Sigmoid colon (tissue), 7 donors: ENCODE measurements at places on chromosomes 5 and 9. TPM values are rescaled to one million over a fixed set of nuclear protein-coding genes. Genes with fewer than 3 reads are reported as not detected.

GRCh38 chr5:68653471-68653870 is 437.9 kb downstream of the PIK3R1 start:
- no peaks in the 10 kb centered on the region for H3K4me1 ChIP-seq
- no peaks in the 10 kb centered on the region for H3K27me3 ChIP-seq
- no peak for DNase-seq
- no peaks in the 10 kb centered on the region for H3K36me3 ChIP-seq
- no peak overlapping the region for H3K4me3 ChIP-seq
- H3K27ac ChIP-seq, result no peak overlapping the region

GRCh38 chr5:88669371-88670050 is 213.5 kb downstream of the MEF2C start:
- no peak for DNase-seq
- peaks cover 17% of the 10 kb centered on the region for H3K4me1 ChIP-seq
- H3K36me3 ChIP-seq, result no peaks in the 10 kb centered on the region
- peaks cover 47% of the 10 kb centered on the region for H3K27me3 ChIP-seq

DNA sequence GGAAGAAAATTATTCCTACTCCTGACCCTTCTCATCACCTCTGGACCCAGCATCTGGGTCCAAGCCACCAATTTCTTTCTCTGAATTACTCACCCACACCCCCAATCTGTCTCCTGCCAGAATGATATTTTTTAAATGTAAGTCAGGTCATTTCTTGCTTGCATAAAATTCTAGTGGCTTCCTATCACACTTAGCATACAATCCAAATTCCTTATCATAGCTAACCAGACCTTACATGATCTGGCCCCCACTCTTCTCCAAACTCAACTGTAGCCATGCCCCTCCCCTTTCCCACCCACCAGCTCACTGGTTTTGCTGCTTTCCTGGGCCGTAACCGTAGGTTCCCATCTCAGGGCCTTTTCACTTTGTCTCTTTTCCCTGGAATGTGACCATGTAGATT is 15.2 kb downstream of the HTR4 start:
- no peaks in the 10 kb centered on the region for H3K36me3 ChIP-seq
- H3K27me3 ChIP-seq, result no peaks in the 10 kb centered on the region
- H3K27ac ChIP-seq, result no peak overlapping the region
- no peak overlapping the region for H3K4me3 ChIP-seq
- no peak for DNase-seq
- H3K4me1 ChIP-seq, result no peaks in the 10 kb centered on the region

DNA sequence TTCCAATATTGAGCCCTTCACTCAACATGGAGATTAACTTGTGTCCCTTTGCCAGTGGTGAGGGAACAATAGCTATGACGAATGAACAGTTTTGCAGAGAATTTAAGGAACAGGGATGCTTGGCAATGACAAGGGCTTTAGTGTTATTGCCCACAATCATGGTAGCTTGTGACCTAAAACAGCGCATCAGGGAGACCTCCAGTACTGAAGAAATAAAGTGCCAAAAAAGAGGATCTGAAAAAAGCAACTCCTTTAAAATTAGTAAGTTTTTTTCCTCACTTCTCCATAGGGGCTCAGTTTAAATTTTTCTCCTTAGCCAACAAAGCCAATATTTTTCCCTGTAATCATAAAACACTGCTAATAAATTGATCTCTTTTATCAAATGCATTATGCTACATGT is 41.8 kb upstream of the PAM start:
- no peak overlapping the region for H3K27ac ChIP-seq
- no peaks in the 10 kb centered on the region for H3K4me1 ChIP-seq
- no peak overlapping the region for H3K4me3 ChIP-seq
- no peaks in the 10 kb centered on the region for H3K36me3 ChIP-seq
- H3K27me3 ChIP-seq, result no peaks in the 10 kb centered on the region
- no peak for DNase-seq

GRCh38 chr9:134971196-134971595 is 53.5 kb upstream of the FCN1 start:
- H3K4me3 ChIP-seq, result no peak overlapping the region
- peak; percentile 26 for DNase-seq
- H3K27me3 ChIP-seq, result peaks cover 17% of the 10 kb centered on the region
- H3K36me3 ChIP-seq, result no peaks in the 10 kb centered on the region
- H3K4me1 ChIP-seq, result no peaks in the 10 kb centered on the region

- H3K4me3 ChIP-seq, result no peak overlapping the region
- no peaks in the 10 kb centered on the region for H3K36me3 ChIP-seq
- H3K4me1 ChIP-seq, result no peaks in the 10 kb centered on the region
- no peaks in the 10 kb centered on the region for H3K27me3 ChIP-seq
Observed at GRCh38 chr5:169753795-169754194, 116.7 kb downstream of the DOCK2 start.

- H3K27ac ChIP-seq, result no peak overlapping the region
- H3K36me3 ChIP-seq, result no peaks in the 10 kb centered on the region
- H3K27me3 ChIP-seq, result no peaks in the 10 kb centered on the region
- no peaks in the 10 kb centered on the region for H3K4me1 ChIP-seq
- no peak for DNase-seq
Observed at GRCh38 chr5:120155873-120156272, 308.2 kb upstream of the PRR16 start.

DNA sequence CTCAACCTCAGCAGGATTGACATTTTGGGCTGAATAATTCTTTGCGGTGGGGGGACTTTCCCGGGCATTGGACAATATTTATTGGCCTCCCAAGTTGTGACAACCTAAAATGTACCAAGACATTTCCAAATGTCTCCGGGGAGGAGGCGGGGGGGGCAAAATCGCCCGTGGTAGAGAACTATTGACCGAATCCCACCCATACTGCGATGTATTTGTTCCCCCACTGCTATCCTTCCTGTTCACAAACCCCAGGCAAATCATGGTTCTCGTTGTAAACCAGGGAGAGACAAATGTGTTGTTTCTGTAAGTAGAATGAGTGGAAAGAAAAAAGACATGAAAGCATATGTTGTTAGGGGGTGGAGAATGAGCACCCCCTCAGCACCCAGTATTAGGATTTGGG is 141.9 kb downstream of the PSAT1 start:
- no peak overlapping the region for H3K4me3 ChIP-seq
- no peak overlapping the region for H3K27ac ChIP-seq
- no peaks in the 10 kb centered on the region for H3K4me1 ChIP-seq
- H3K27me3 ChIP-seq, result no peaks in the 10 kb centered on the region

GRCh38 chr5:2029206-2029605 is 146.5 kb upstream of the IRX4 start:
- no peak overlapping the region for H3K4me3 ChIP-seq
- no peaks in the 10 kb centered on the region for H3K36me3 ChIP-seq
- no peak for DNase-seq
- H3K4me1 ChIP-seq, result no peaks in the 10 kb centered on the region
- no peaks in the 10 kb centered on the region for H3K27me3 ChIP-seq
- no peak overlapping the region for H3K27ac ChIP-seq

GRCh38 chr9:21931428-21931827 is 62.8 kb downstream of the CDKN2A start:
- no peak overlapping the region for H3K4me3 ChIP-seq
- H3K27me3 ChIP-seq, result no peaks in the 10 kb centered on the region
- no peaks in the 10 kb centered on the region for H3K36me3 ChIP-seq
- no peak for DNase-seq

DNA sequence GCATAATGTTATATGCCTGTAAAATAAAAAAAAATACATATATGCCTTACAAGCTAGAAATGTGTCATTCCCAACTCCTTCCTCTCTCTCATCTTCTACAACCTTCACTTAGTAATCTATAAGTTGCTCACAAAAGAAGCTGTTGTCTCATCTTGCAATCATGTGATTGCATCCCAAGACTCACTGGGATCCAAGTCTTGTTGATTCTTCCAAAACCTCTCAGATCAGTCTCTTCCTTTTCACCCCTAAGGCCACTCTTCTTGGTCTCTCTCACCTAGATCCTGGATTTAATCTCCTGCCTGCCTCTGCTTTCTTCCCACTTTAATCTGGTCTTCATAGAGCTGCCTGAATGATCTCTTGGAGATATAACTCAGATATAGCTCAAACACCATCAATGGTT is 261.1 kb upstream of the NR4A3 start:
- no peaks in the 10 kb centered on the region for H3K27me3 ChIP-seq
- H3K27ac ChIP-seq, result no peak overlapping the region
- peaks cover 8% of the 10 kb centered on the region for H3K4me1 ChIP-seq
- DNase-seq, result no peak
- H3K36me3 ChIP-seq, result no peaks in the 10 kb centered on the region
- no peak overlapping the region for H3K4me3 ChIP-seq

DNA sequence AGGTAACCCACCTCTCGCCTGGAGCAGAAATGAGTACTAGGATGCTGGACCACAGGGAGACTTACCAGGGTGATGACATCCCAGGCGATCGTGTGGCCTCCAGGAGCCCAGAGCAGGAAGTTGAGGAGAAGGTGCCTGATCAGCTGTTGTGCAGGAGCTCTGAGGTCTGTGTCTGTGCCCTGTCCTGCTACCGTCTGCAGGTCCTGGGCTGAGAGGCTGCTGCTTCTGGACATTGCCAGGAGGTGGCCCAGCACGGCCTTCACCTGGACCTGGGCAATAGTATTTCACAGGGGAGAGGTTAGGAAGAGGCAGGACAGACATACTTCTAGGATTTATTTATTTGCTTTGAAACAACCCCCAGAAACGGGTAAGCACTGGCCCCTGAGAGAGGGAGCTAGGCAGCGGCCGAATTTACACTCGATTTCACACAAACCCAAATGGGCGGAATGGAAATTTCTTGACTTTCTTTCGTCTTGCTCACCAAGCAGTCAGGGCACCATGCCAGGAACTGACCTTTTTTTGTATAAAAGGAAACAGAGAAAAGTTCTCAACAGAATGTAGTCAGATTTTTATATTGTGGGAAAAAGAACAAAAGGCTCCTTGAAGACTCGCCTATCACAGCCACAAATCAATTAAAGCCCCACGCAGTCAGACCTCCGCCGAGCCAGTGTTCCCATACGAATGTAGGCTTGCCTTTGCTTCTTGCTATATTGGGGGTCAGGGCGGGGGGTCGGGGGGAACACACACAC is 210.3 kb downstream of the FANCC start:
- peak overlapping the region; percentile 72 for H3K27ac ChIP-seq
- no peak overlapping the region for H3K4me3 ChIP-seq
- peaks cover 47% of the 10 kb centered on the region for H3K4me1 ChIP-seq
- H3K27me3 ChIP-seq, result no peaks in the 10 kb centered on the region
- peak; percentile 72 for DNase-seq
- H3K36me3 ChIP-seq, result no peaks in the 10 kb centered on the region

GRCh38 chr5:141849415-141850243 is 28.6 kb downstream of the PCDH1 start:
- no peaks in the 10 kb centered on the region for H3K36me3 ChIP-seq
- H3K4me1 ChIP-seq, result no peaks in the 10 kb centered on the region
- peak overlapping the region; percentile 85 for H3K27ac ChIP-seq

- H3K36me3 ChIP-seq, result no peaks in the 10 kb centered on the region
- H3K4me3 ChIP-seq, result no peak overlapping the region
- no peak overlapping the region for H3K27ac ChIP-seq
- no peak for DNase-seq
Observed at GRCh38 chr5:176620333-176620981, 9.9 kb downstream of the SNCB start.

- no peak for DNase-seq
- H3K27me3 ChIP-seq, result no peaks in the 10 kb centered on the region
- H3K4me1 ChIP-seq, result peaks cover 14% of the 10 kb centered on the region
- peaks cover 24% of the 10 kb centered on the region for H3K36me3 ChIP-seq
- H3K27ac ChIP-seq, result no peak overlapping the region
- H3K4me3 ChIP-seq, result no peak overlapping the region
Observed at GRCh38 chr5:67160985-67161384, 35.6 kb downstream of the CD180 start.

DNA sequence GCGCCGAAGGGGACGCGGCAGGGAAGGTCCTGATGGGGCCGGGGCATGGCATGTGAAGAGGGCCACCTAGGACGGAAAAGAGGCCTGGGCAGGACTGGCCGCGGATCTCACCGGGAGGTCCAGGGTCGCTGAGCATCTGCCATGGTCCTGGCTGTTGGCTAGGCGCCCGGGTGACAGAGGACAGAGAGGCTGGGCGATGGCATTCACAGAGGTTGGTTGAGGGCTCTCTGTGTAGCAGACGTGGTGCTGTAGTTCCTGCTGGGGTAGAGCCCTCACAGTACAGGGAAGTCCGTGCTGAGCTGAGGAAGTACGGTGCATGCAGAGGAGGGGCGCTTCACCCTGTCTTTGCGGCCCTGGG is 427 bp downstream of the PCYOX1L start:
- peak; percentile 86 for DNase-seq
- H3K36me3 ChIP-seq, result peaks cover 14% of the 10 kb centered on the region
- H3K4me3 ChIP-seq, result peak overlapping the region; percentile 75

DNA sequence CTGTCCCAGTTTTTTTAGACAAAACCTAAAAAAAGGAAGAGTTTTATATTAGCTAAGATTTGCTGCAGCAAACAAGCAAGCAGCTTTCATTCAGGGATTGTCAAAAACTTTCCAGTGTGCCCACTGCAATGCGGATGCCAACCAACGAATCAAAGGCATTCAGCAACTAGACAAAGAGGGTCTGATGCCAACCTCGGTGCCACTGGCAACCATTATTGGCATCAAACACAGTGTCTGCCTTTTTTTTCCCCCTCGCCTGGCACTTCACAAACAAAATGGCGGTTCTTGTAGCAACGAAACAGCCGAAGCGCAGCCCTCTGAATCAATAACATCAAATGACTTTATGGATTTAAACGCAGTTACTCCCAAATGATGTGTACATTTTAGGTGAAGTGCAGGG is 10.4 kb downstream of the NFIB start:
- no peak overlapping the region for H3K4me3 ChIP-seq
- no peaks in the 10 kb centered on the region for H3K36me3 ChIP-seq
- peak; percentile 67 for DNase-seq
- H3K4me1 ChIP-seq, result peaks cover 91% of the 10 kb centered on the region

GRCh38 chr9:14480526-14480925 is 166.6 kb upstream of the NFIB start:
- H3K4me3 ChIP-seq, result no peak overlapping the region
- H3K4me1 ChIP-seq, result no peaks in the 10 kb centered on the region
- no peak for DNase-seq
- H3K27me3 ChIP-seq, result no peaks in the 10 kb centered on the region

DNA sequence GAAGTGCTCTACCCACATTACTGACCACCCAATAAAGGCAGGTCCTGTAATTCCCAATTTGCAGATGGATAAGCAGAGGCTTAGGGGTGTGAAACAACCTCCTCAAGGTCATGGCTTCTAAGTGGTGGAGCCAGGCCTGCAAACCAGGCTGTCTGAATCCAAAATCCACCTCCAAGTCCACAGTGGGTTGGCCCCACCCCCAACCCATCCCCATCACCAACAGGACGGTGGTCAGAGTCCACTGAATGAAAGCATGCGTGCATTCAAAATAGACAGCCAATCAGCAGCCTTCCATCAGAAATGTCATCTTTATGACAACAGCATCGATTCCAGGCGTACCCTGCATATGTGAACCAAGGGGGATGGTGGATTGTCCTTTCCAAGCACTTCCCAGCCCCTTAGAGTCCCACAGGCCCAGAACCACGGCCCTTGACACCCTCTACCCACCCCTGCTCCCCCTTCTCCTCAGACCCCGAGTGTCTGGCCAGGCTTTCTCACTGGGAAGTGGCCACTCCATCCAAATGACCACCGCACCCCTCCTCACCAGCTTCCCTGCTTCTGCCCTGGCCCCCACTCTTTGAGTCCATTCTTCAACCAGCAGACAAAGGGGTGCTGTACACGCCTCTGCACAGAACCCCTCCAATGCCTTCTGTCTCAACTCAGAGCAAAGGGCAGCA is 133.1 kb downstream of the KCNIP1 start:
- no peak overlapping the region for H3K27ac ChIP-seq
- no peak overlapping the region for H3K4me3 ChIP-seq
- H3K27me3 ChIP-seq, result no peaks in the 10 kb centered on the region
- peaks cover 28% of the 10 kb centered on the region for H3K4me1 ChIP-seq

YIPF5 gene
- total RNA-seq, result 42.9 TPM

WASHC1 gene
- 6.6 TPM for total RNA-seq

CDX1 gene
- total RNA-seq, result 1.4 TPM

LVRN gene
- 3.0 TPM for total RNA-seq

SLC45A2 gene
- not detected for total RNA-seq

ACOT12 gene
- 0.41 TPM for total RNA-seq

TOR1A gene
- 51.2 TPM for total RNA-seq

HTR4 gene
- total RNA-seq, result 1.7 TPM

CNTNAP3 gene
- 9.8 TPM for total RNA-seq

NR5A1 gene
- total RNA-seq, result not detected
